ENCODE measurements at places on chromosomes 5 and 9. TPM values are rescaled to one million over a fixed set of nuclear protein-coding genes. Genes with fewer than 3 reads are reported as not detected.

ACSL6 gene
- total RNA-seq = 2.3 TPM

GFI1B gene
- total RNA-seq = 0.20 TPM

MRRF gene
- 88.6 TPM for total RNA-seq

- DNase-seq = no peak
Measured at GRCh38 chr9:95058795-95059386, 258.6 kb downstream of the FANCC start.

DNA sequence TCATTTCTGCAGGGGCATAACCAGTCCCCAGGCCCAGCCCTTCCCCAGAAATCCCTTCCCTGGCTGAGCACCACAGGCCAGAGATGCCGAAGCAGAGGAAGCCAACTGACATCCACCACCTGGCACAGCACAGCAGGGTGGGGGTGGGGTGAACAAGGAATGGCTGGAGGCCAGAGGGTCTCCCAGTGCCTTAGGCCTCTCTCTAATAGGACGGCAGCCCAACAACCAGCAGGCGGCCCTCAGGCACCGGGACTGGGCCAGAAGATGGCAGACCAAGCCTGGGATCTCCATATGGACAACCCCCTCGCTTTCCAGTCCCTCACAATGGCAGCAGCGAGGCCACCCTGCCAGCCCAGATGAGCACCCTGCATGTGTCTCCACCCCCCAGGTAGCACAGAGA is 13.2 kb downstream of the PDLIM4 start:
- no peak for DNase-seq

- DNase-seq = no peak
Measured at GRCh38 chr5:761854-762710, 22.4 kb downstream of the ZDHHC11B start.

DNA sequence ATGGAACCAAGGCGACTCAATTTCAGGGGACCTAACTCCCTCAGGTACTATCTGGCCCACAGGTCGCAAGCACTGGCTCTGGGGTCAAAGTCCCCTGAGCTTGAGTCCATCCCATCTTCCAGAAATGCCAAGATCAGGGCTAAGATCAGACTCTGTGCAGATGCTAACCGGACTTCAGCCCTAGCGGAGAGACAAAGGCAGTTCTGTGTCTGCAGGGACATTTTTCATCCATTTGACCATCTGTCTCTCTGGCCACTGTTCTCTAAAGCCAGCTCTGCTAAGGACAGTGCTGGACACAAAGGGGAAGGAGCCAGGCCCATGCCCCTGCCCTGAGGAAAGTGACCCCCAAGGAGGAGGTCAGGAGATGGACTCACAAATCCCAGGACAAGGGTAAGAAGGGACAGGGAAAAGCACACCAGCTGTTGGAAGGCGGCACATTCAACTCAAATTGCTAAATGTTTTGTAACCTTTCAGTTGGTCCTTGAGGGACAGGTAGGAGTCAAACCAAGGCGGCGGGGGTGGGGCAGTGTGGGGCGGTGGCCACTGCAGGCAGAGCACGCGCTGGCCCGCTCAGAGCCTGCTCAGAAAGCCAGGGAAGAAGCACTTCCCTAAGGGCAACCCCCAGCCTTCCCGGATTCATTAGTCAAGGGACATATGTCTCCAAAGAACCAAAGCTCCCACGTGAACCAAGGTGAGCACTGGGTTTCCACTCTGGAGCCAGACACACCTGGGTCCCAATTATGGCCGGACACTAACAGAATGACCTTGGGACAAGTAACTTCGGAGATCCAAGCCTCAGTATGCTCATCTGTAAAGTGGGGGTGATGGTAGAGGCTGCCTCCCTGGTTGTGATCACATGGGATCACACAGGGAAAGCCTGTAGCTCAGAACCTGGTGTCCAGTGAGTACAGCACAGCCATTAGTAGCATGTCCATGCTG is 42.8 kb downstream of the STK10 start:
- no peak for DNase-seq

DNA sequence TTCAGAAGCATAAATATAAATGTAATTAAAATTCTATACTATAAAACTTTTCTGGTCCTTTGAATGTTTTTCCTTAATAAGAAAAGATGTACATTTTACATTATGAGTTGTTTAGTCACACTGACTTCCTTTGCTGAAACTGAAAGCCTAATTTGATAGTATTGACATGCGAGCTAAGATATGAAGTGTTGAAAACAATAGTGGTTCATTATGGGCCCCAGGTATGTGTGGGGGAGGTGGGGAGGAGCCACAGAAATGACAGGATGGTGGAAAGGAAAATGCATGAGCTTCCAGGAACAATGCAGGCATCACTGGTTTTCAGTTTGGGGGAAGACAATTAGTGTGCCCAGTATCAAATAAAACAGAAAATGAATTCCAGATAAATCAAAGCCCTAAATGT is 35.4 kb upstream of the RLN1 start:
- DNase-seq = no peak

DNA sequence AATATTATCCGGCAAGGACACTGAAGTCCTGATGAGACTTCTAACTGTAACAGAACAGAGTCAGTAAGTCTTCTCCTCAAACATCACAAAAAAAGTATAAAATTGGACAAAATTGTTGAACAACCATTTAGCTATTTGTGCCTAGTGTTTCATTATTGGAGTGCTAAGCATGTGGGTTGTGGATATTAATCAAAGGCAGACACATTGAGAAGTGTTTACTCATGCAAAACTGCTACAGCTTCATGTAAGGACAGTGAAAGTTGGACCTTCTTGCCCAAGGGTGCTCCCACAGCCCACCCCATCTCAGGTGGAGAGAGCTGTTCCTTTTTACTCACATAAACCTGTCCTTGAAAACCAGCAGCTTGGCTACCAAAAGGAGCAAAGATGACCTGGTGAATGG is 355.1 kb upstream of the DAB2 start:
- DNase-seq = no peak

All from HCT116 (cell line).